ENCODE measurements at places on chromosomes 1 and 21. TPM values are rescaled to one million over a fixed set of nuclear protein-coding genes. Genes with fewer than 3 reads are reported as not detected.

The MRPL55 gene
- polyA plus RNA-seq = 70.3 TPM

The DMBX1 gene
- polyA plus RNA-seq = not detected

The SGIP1 gene
- 22.1 TPM for polyA plus RNA-seq

DNA sequence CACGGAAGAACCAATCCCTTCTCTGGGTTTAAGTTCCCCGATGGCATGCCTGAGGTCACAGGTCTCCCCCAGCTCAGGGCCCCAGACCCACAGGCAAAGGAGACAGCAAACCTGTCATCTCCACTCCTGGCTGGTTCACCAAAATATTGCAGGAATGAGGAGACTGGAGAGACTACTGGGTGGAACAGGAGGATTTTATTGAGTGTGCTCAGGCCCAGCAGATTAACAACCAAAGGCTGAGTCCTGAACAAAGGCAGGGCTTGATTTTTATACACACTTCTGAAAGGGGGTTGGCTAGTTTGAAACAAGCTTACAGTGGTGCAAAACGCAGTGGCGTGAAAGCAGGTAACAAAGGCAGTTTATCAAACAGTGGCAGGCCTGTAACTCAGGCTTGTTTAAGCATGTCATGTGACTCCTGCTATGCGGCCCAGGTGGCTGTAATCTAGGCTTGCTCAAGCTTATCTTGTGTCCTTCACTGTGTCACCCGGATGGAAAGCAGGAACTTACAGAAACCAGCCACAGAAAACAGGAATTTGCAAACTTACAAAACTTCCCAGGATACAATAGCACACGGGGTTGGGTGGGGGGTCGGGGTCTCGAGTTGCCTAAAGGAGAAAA lies 27.4 kb upstream of the KCNJ15 start:
- no peak for DNase-seq
- H3K27ac ChIP-seq = no peak overlapping the region
- H3K27me3 ChIP-seq = no peaks in the 10 kb centered on the region
- no peak overlapping the region for H3K4me3 ChIP-seq

DNA sequence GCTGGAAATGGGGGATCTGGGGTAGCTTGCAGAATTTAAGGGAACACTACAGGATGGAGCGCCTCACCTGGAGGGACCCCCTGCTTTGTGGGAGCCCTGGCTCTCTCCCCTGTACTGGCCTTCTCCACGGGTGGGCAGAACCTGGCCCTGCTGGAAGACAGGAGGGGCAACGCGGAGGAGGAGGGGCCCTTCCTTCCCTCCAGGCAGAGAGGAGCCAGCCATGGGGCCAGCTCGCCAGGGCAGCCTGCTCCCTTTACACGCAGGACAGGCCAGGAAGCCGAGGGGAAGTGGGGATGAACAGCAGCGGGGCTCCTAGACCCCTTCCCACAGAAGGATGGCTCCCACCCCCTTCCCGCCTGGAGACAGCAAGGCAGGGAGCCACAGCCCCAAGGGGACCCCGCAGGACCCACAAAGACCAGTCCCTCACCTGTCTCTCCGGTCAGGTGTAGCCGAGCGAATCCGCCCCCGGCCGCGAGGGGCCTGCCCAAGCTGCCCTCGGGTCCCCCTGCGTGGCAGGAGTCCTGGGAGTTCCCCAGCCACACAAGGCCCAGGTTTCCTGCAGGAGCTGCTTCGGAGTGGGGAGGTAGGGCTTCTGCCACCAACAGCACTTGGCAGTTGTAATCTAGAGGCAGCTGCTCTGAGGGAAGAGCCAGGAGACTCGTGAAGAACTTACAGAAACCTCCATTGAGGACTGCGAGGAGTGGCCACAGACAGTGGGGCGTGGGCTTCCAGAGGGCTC lies 1.6 kb upstream of the SLC19A1 start:
- H3K4me1 ChIP-seq = peaks cover 33% of the 10 kb centered on the region
- no peaks in the 10 kb centered on the region for H3K27me3 ChIP-seq
- peak; percentile 41 for DNase-seq
- no peak overlapping the region for H3K27ac ChIP-seq
- no peaks in the 10 kb centered on the region for H3K36me3 ChIP-seq
- no peak overlapping the region for H3K4me3 ChIP-seq

- H3K27me3 ChIP-seq = 0 out of 2 replicates have a peak, but pooled peaks cover 5% of the 10 kb centered on the region
- H3K27ac ChIP-seq = no peak overlapping the region
- peaks cover 4% of the 10 kb centered on the region for H3K4me1 ChIP-seq
- H3K4me3 ChIP-seq = no peak overlapping the region
- DNase-seq = no peak
- H3K36me3 ChIP-seq = no peaks in the 10 kb centered on the region
These were observed 2.9 kb downstream of the GRIK3 start for GRCh38 chr1:37031429-37031828.

DNA sequence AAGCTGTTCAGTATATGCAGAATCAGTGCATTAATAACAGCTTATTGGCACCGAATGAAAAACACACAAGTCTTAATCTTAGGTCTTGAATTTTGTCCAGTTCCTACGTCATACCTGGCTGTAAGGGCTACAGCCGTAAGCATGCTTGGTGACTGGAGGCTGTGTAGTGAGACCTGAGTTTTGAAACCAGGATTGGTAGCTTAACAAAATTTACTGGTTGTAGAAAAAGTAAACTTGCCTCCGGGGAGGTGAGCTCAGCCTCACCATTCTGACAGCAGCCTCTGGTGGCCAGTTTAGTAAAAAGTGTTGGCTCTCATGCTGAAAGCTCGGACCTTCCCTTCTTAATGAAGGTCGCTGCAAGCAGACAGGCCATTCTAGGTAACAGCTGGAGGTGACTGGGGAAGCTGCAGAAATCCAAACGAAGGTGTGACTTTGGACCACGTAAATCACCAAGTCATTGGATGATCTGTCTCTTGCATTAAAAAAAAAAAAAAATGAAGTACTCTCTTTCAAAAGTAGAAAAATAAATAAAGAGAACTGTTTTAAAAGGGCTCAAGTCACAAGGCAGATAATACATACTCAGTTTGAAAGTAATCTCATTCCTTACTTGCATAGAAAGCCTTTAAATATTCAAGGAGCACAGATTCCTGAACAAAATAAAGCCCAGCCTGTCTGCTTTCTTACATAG lies 48.9 kb downstream of the HLCS start:
- H3K27ac ChIP-seq = no peak overlapping the region
- H3K27me3 ChIP-seq = no peaks in the 10 kb centered on the region
- no peaks in the 10 kb centered on the region for H3K4me1 ChIP-seq
- no peaks in the 10 kb centered on the region for H3K36me3 ChIP-seq
- no peak overlapping the region for H3K4me3 ChIP-seq

GRCh38 chr1:214552174-214552608 lies 789 bp upstream of the PTPN14 start:
- peak overlapping the region; percentile 81 for H3K4me3 ChIP-seq
- peak overlapping the region; percentile 98 for H3K27ac ChIP-seq
- peak; percentile 36 for DNase-seq
- H3K27me3 ChIP-seq = no peaks in the 10 kb centered on the region
- peaks cover 22% of the 10 kb centered on the region for H3K4me1 ChIP-seq

- H3K4me1 ChIP-seq = peaks cover 17% of the 10 kb centered on the region
- H3K4me3 ChIP-seq = no peak overlapping the region
- H3K27ac ChIP-seq = peak overlapping the region; percentile 89
- no peaks in the 10 kb centered on the region for H3K27me3 ChIP-seq
These were observed 655.4 kb downstream of the LTN1 start for GRCh38 chr21:28337315-28337714.

DNA sequence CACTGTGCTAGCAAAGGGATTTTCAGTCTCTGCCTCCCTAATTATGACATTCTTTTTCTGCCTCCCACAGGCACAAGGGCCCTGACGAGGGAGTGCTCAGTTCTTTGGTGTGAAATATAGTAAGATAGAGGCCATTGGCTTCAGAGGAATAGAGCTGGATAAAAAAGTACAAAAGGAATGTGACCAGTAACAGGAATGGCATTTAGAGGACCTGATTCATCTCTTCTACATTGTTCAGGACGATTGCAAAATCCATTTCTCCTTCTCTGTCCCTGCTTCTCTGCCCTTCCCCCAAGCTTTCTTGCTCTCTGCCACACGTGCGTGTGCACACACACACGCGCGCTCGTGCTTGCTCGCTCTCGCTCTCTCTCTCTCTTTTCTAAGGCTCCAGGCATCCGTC lies 668.2 kb downstream of the KIF26B start:
- H3K4me1 ChIP-seq = peaks cover 5% of the 10 kb centered on the region
- peak overlapping the region; percentile 88 for H3K27ac ChIP-seq
- no peaks in the 10 kb centered on the region for H3K27me3 ChIP-seq
- H3K4me3 ChIP-seq = no peak overlapping the region
- no peak for DNase-seq

GRCh38 chr21:21101911-21102310 lies 103.7 kb downstream of the NCAM2 start:
- H3K27me3 ChIP-seq = no peaks in the 10 kb centered on the region
- H3K27ac ChIP-seq = no peak overlapping the region
- no peaks in the 10 kb centered on the region for H3K4me1 ChIP-seq
- H3K36me3 ChIP-seq = no peaks in the 10 kb centered on the region

- no peak overlapping the region for H3K4me3 ChIP-seq
- no peak for DNase-seq
- H3K27ac ChIP-seq = no peak overlapping the region
- peaks cover 3% of the 10 kb centered on the region for H3K4me1 ChIP-seq
- no peaks in the 10 kb centered on the region for H3K27me3 ChIP-seq
These were observed 167.9 kb upstream of the C8B start for GRCh38 chr1:57133686-57134085.

DNA sequence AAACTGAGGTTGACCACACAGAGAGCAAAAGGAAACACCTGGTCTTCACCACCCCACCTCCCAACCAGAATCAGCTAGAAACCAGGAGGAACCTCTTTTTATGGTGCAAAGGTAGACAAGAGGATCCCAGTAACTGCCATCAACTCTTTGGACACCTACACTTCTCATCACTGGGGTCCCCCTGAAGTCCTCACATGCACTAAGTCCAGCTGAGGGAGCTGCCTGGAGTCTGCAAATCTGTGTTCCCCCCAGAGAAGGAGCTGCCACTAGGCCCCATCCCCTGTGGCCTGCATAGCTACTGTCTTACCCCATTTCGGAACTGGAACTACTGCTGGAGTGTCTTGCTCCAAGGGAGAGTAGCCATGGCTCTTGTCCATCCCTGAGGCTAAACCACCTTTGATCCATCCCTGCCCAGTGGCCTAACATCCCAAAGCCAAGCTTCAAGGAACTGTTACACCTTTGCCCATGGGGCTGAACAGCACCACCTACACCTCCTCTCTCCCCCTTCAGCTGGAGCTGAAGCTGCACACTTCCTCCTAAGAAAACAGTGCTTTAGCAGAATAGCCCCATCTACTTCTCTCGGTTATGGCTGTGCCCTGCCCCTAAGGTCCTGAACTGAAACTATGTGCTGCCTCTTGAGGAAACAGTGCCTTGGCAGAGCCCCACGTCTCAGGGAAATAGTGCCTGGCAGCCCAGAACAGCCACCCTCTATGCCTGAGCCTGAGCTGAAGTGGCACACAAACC lies 85.4 kb upstream of the CD53 start:
- no peaks in the 10 kb centered on the region for H3K4me1 ChIP-seq
- no peaks in the 10 kb centered on the region for H3K36me3 ChIP-seq
- no peak overlapping the region for H3K4me3 ChIP-seq

DNA sequence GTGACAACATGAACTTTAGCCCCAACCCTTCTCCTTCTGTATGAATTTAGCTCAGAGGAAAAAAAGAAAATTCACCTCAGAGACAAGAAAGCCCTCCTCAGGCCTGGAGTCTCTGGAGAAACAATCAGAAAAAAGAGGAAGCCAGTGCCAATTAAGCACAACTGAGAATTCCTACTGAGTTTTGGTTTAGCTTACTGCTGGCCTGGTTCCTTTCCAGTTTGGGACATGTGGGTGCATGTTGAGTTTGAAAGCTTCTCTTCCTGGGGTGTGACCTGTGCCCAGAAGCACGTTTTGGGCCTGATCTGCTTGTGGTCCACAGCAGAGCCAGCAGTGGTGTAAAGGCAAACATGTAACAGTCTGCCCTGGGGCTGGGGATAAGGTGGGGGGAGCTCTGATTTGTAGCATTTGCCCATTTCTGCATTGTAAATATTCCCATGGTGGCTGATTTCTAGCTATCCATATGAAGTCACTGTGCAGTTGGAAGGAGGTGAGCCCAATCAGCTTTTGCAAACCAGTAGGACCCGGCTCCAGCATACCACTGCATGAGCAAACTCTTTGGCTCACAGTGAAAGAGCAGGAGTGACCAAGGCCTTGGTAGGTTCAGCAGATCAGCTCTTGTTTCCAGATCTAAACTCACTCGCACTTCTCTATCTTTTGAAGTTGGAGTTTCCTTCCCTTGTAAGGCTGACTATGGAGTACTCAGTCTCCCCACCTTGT lies 4.7 kb upstream of the THEM5 start:
- H3K27me3 ChIP-seq = no peaks in the 10 kb centered on the region
- DNase-seq = no peak
- no peaks in the 10 kb centered on the region for H3K4me1 ChIP-seq
- H3K27ac ChIP-seq = no peak overlapping the region
- H3K36me3 ChIP-seq = no peaks in the 10 kb centered on the region

DNA sequence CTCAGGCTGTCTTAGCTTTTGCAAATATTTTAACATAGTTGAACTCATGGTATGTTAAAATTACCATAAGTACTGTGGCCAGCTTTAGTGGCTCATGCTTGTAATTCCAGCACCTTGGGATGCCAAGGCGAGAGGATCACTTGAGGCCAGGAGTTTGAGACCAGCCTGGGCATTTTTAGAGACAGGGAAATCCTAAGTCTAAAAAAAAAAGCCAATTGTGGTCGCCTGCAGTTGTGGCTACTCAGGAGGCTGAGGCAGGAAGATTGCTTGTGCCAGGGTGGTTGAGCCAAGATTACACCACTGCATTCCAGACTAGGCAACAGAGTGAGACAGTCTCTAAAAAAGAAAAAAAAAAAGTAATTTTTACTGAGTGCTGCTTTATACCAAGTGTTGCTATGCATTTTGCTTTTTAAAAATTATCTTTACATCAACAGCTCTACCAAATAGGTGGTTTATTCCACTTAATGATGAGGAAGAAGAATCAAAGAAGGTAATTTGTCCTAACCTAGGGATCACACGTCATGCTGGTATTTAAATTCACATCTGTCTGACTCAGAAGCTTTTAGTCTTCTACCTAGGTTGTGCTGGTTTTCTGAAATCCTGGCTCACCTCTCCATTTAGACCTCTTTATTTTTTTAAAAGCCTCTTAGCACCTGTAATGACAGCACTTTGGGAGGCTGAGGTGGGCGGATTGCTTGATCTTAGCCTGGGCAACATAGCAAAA lies 16.8 kb downstream of the PPP1R12B start:
- no peak overlapping the region for H3K4me3 ChIP-seq
- H3K36me3 ChIP-seq = no peaks in the 10 kb centered on the region
- DNase-seq = no peak

- no peaks in the 10 kb centered on the region for H3K27me3 ChIP-seq
- DNase-seq = no peak
- H3K4me3 ChIP-seq = no peak overlapping the region
- no peak overlapping the region for H3K27ac ChIP-seq
These were observed 20.3 kb downstream of the DMAP1 start for GRCh38 chr1:44233593-44233992.

DNA sequence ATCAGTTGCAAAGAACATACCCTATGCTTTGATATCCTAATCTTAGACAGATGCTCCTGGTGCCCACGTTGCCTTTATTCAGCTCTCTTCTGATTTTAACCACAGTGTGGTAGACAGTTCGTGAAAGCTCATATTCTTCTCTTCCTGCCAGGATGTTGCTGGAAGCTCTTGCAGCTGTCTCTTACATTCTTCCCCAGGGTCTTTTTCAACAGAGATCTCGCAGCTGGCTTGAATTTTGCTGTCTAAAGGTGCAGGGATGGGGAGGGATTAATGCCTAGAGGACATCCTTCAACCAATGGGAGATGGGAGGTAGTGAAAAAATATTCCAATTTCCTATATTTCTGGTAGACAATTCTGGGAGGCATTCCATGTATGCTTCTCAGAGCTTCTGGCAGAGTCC lies 150.0 kb upstream of the APP start:
- H3K27me3 ChIP-seq = no peaks in the 10 kb centered on the region
- H3K4me1 ChIP-seq = no peaks in the 10 kb centered on the region
- no peak overlapping the region for H3K27ac ChIP-seq
- no peak overlapping the region for H3K4me3 ChIP-seq
- no peak for DNase-seq

All from SK-N-SH (cell line).